GM12892 (cell line): ENCODE measurements at places on chromosomes 11 and 22.

GRCh38 chr11:121688860-121689614 lies 236.3 kb upstream of the SORL1-AS1 start:
- DNase-seq: no peak

- DNase-seq: no peak
Observed at GRCh38 chr22:40594346-40594745, 42.2 kb downstream of the MRTFA start.

GRCh38 chr22:22125028-22125578 lies 119.5 kb upstream of the VPREB1 start:
- no peak for DNase-seq

- no peak for DNase-seq
Observed at GRCh38 chr11:74838188-74838587, 89.5 kb downstream of the RNF169 start.
